ENCODE measurements at places on chromosomes 2 and 18.

- no peak for DNase-seq
Measured at GRCh38 chr2:129906861-129907235, 72.6 kb upstream of the RAB6C start.

DNA sequence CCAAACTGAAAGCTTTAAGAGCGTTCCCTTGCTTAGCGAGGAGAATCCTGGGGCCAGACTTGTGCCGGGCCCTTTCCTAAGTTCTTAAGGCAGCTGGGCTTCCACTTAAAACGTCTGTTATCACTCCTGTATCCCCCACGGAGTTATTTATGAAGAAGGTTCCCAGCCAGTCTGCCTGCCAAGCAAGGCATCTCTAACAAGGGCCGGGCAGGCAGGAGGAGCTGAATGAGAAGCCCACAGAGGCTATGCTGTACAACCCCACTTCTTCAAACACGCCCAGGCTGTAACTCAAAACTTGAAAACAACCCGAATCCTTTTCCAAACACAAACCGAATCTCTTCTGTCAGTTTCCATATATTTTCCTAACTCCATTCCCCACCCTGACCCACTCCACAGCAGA, 39.0 kb upstream of the ZFP36L2 start:
- DNase-seq = peak; percentile 32

DNA sequence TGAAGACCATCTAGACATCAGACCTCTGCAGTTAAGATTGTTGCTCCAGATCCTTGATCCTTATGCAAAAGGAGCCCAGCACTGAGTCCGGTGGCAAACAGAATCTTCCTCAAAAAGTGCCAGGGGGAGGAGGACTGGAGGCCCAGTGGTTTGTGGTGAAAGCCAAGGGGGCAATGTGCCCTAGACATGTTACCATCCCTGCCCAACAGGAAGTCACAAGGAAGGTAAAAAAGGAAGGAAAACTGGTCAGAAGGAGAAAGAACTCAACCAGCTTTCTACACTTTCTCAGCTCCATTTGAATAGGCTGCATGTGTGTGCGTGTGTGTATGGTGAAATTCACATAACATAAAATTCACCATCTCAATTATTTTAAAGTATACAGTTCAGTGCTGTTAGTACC, 25.0 kb upstream of the KDM3A start:
- DNase-seq = no peak

DNA sequence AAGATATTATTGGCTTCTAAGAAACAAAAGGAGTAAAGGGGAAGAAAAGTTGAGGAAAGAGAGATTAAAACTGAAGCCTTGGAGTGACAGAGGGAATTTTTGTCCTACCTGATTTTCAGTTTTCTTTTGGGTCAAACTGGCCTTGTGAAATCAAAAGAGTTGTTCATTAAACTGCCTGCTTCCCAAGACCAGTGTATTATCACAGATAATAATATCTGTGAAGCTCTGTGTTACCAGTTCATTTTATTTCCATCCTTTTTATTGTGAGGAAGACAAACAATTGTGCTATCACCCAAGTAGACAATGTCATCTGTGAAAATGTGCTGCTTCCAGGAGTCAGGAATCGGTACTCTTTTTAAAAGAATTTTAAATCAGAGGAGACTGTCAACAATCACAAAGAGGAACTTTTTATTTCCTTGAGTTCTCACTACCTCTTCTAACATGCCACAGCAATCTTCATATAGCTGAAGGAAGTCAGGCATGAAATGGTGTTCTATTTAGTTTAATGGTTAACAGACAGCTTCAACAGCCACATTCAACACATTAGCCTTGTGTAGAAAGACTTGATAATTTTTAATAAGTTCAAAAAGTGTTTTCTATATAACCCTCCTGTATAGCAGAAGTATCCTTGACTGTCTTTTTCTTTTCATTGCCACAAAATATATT, 554.8 kb downstream of the PIK3C3 start:
- DNase-seq = no peak

DNA sequence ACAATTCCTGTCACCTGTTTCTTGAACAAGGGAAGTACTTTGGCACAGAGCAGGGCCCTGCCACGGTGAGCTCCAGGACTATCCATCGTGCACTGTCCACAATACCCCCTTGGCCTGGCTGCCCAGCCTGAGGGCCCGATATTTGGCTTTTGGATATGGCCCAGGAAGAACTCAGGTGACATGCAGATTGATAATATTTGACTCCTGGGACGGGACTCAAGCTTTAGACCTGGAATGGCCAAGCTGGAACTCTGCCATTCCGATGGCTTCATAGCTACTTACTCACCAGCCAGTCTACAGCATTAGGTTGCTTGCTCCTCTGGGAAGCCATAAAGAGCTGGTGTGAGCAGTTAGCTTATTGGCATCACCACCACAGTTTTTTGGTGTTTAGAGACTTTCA, 26.6 kb downstream of the EML6 start:
- no peak for DNase-seq

DNA sequence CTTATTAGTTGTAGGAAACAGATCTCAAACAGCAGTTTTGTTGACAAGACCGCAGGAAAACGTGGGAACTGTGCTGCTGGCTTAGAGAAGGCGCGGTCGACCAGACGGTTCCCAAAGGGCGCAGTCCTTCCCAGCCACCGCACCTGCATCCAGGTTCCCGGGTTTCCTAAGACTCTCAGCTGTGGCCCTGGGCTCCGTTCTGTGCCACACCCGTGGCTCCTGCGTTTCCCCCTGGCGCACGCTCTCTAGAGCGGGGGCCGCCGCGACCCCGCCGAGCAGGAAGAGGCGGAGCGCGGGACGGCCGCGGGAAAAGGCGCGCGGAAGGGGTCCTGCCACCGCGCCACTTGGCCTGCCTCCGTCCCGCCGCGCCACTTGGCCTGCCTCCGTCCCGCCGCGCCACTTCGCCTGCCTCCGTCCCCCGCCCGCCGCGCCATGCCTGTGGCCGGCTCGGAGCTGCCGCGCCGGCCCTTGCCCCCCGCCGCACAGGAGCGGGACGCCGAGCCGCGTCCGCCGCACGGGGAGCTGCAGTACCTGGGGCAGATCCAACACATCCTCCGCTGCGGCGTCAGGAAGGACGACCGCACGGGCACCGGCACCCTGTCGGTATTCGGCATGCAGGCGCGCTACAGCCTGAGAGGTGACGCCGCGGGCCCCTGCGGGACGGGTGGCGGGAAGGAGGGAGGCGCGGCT, at the start of gene TYMS:
Gene TYMS, plus strand, starts transcription at position 343 of the 690 bp plus-strand sequence. Its CDS starts 90 bp downstream, at position 433.
- DNase-seq = no peak

- DNase-seq = peak; percentile 43
Measured at GRCh38 chr2:147989809-147990403, 30.6 kb downstream of the ORC4 start.

DNA sequence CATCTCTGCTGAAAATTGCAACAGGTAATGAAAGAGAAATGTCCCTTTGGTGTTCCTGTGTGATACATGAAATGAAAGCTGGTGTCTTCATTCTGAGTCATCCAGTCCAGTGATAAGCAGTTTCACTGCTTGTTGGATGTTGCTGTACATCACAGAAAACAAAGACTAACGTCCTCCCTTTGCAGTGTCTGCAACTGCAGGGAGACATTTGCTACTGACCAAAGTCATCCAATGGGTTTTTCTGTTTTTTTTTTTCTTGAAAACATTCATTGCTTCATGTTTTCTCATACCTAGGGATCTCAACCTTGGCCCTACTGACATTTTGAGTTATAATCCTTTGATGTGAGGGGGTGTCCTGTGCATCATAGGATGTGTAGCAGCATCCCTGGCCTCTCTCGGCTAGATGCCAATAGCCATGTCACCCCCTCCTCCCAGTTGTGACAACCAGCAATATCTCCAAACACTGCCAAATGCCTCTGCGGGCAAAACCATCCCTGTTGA, 63.6 kb upstream of the FZD5 start:
- DNase-seq = no peak
